ENCODE measurements at places on chromosomes 3 and 15. TPM values are rescaled to one million over a fixed set of nuclear protein-coding genes. Genes with fewer than 3 reads are reported as not detected.

The HDC gene
- not detected for total RNA-seq

The MCTP2 gene
- total RNA-seq, result 1.2 TPM

The ENTPD3 gene
- total RNA-seq, result 0.31 TPM

The PPCDC gene
- total RNA-seq, result 10.2 TPM

Data from aortic smooth muscle cell (primary cell).